Ovary (tissue), 10 donors: ENCODE measurements at places on chromosomes 5 and 9. TPM values are rescaled to one million over a fixed set of nuclear protein-coding genes. Genes with fewer than 3 reads are reported as not detected.

DNA sequence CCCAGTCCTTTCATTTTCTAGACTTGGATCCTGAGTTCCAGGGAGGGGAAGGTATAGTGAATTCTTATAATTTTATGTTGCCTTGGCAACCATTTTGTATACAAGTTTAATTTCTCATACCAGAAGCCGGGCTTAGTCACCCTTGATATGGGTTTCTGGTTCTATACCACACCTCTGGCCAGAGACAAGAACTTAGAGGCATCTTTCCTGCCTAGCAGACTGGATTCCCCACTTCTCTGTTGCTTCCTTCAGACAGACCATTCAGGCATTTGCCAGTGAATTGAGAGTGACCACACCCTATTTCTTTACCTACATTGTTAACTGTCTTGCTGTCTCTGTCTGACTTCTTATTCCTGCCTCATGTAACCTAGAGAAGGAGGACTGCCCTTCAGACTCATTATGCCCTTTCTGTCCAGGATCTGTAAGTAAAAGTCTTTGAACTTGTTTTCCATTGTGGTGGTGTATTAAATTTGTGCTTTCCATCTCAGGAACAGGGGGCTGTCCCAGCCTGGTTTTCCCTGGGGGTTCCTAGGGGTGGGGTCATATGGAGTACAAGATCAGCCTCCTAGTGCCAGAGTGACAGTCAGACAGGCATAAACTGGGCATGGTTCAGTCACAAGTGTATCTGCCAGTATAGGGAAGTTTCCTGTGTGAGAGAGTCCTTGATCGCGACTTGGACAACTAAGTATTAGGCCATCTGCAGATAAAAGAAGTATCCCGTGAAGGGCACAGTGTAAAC is 27.4 kb downstream of the TNFSF8 start:
- DNase-seq = no peak
- no peaks in the 10 kb centered on the region for H3K27me3 ChIP-seq
- no peak overlapping the region for H3K27ac ChIP-seq
- H3K4me1 ChIP-seq = no peaks in the 10 kb centered on the region

DNA sequence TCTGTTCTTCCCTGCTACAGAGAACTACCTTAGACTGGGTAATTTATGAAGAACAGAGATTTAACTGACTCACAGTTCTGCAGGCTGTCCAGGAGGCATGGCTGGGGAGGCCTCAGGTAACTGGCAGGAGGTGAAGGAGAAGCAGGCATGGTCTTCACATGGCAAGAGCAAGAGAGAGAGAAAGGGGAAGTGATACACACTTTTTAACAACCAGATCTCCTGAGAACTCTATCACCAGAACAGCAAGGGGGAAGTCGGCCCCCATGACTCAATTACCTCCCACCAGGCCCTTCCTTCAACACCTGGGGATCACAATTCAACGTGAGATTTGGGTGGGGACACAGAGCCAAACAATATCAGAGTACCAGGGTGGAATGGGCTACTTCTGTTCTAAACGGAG is 766.8 kb downstream of the TLE1 start:
- H3K4me3 ChIP-seq = no peak overlapping the region
- H3K27ac ChIP-seq = no peak overlapping the region
- no peaks in the 10 kb centered on the region for H3K27me3 ChIP-seq
- DNase-seq = no peak
- H3K4me1 ChIP-seq = no peaks in the 10 kb centered on the region
- no peaks in the 10 kb centered on the region for H3K36me3 ChIP-seq

DNA sequence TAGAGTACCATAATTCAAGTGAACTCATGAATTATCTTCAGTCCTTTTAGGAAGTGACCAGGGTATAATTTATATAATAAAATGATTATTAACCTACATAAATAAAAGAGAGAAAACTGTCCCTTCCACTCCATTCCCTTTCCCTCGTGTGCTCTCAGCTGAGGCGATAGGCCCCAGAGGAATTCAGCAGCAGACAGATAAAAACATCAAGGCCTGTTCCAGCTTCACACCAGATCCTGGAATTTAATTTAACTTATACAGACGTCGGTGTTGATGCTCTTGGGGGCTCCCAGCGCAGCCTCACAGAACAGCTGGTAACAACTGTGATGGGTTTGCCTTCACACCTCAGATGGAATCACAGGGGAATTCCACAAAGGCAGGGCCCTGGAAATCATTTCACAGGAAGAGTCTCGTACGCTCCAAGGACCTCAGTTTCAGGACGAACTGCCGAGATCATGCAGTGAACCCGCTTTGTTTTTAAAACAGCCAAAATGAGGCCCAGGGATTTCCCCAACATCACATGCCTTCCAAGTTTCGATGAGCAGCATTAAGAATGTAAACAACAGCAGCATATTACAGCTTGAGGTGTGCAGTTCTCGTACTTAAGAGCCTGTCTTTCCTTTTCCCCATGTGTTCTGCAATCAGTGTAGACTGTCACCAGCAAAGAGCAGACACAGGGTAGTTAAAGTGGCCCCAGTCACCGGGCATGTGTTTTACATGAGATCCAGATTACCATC is 73.6 kb upstream of the ALDH1B1 start:
- H3K27ac ChIP-seq = no peak overlapping the region
- H3K4me3 ChIP-seq = no peak overlapping the region
- no peaks in the 10 kb centered on the region for H3K27me3 ChIP-seq

GRCh38 chr9:37926737-37927118 is 22.8 kb upstream of the SLC25A51 start:
- H3K27ac ChIP-seq = no peak overlapping the region
- H3K36me3 ChIP-seq = no peaks in the 10 kb centered on the region
- H3K27me3 ChIP-seq = no peaks in the 10 kb centered on the region
- DNase-seq = no peak

BTNL3 gene
- 0.36 TPM for total RNA-seq
